Fibroblast of skin of left quadriceps (primary cell): ENCODE measurements at places on chromosomes 7 and 10.

GRCh38 chr10:76778914-76779795 lies 858.5 kb downstream of the KCNMA1 start:
- peak; percentile 39 for DNase-seq

DNA sequence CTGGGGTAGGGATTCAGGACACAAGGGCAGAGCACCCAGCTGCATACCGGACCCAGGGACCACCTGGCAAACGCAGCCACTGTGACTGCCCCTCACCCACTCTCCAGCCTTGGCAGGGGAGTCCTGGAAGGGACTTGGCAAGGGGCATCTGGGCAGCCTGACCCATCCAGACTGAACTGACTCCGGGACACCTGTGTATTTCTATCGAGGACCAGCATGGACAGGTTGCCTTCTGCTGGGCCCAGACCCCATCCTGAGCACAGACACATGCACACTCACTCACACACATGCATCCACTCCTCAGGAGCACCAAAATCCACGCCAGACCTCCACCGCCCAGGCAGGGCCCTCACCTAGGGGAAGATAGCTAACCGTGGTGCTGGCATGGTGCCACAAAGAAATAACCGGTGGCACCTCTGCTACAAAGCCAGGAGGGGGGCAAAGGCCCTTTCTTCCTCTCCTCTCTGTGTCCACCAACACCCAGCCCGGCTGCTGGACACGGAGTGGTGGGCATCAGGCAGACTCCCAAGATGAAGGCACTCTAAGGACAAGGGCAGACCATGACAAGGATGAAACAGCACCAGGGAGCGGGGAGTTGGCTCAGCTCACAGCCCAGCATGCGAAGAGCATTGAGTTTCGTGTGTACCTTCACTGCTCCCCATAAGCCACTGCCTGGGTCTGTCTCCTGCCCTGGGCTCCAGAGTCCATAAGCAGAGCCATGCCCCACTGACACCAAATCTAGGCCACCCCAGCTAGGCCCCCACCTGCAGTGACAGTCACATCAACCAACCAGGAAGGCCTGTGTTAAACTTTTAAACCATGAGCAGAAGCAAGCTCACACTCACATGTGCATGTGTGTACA lies 35.3 kb downstream of the KCNH2 start:
- DNase-seq, result no peak

GRCh38 chr7:48154792-48155413 lies 16.4 kb upstream of the ABCA13 start:
- DNase-seq, result peak; percentile 29

DNA sequence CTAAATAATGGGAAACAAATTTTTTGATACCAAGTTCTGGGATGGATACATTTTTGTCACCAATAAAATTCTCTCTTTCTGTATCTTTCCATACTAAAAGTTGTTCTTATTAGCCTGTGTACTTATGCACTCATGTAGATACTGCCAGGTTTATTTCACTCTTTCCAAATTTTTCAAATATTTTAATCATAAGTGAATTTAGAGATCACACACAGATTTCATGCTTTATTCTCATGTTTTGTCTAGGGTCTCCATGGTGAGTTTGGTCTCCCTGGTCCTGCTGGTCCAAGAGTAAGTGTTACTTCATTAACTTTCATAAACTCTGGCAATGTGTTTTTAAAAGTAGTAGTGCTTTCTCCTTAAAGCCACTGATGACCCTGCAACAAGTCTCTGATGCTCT lies 20.3 kb downstream of the COL1A2 start:
- DNase-seq, result no peak

DNA sequence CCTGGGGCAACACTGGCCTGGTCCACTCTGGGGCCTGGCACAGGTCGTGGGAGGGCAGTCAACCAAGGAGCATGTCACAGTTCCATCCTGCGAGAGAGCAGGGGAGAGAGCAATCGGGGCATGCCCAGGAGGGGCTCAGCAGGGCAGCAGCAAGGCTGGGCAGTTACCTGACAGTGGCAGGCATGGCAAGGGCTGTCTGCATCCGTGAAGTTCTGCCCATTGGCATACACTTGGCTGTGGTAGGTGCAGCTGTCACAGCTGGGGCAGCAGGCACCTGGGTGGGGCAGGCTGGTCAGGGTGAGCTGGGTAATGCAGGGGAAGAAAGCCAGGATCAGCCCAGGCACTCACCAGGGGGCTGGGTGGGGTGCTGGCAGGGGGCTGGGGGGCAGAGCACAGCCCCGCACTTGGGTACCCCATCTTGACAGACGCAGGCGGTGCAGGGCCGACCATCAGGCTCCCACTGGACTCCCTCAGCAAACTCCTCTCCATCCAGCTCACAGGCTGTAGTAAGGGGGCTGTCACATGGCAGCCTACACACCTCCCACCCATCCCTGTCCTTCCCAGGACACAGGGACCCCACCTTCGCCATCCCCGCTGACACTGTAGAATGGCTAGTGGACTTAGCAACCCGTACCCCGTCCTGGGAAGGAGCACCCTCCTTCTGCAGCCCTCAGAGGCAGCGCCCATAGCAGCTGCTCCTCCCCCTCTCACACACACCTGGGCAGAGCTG lies 17.8 kb downstream of the KCP start:
- DNase-seq, result no peak

- no peak for DNase-seq
Measured at GRCh38 chr10:3895045-3895631, 110.1 kb upstream of the KLF6 start.

DNA sequence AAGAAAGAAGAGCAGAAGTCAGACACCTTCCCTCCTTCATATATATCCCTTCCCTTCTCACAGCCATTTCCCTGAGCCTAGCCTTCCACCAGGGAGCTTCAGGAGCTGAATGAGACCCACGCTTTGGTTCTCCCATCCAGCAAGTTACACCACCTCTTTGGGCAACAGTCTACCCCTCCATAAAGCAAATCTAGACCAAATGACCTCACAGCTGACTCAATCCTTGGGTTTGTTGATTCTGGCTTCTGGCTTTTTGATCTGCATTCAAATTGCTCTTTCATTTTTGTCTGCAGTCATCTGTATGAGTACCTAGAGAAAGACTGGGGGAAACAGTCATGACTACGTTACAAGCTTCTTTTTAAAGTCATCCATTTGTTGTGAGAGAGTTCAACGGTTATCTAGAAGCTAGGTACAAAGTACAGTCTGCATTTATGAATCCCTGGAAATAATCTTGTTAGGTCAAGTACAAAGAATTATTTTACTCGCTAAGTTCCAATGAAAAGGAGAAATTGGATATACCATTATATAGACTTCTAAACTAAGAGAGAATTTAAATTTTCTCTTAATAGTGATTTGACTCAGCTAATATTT lies 86.3 kb downstream of the RAB11FIP2 start:
- no peak for DNase-seq

- no peak for DNase-seq
Measured at GRCh38 chr10:76514321-76514720, 1082.9 kb downstream of the LRMDA start.

- DNase-seq, result no peak
Measured at GRCh38 chr7:36283181-36283580, 106.5 kb upstream of the ANLN start.

DNA sequence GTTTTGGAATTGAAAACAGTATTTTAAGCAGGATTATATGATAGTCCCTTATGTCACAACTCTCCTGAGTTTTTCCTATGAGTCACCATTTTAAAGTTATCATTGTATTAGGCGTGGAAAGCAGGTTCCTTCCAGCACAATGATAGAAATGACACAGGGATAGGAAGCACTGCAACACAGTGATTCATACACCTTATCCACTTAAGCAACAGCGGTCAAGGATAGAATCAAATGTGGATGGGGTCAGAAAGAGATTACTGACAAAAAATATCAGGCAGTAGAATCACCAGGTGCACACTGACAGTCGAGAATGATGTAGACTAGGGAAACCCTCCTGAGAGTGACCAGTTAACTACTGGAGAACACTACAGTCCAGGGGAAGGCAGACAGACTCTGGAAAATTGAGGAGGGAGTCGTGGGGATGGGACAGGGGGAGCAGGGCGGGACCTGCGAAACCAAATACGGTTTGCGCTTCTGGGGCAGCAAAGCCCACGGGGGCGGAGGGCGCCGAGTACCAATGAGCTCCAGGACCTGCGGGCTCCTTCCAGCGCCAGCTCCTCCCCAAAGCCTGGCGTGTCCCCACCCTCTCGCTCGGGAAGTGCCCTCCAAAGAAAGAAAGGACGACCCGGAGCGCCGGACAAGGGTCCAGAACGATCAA lies 479 bp downstream of the PNPLA8 start:
- peak; percentile 5 for DNase-seq

- DNase-seq, result no peak
Measured at GRCh38 chr7:150954986-150955518, 23.1 kb downstream of the KCNH2 start.
